AG09309 (cell line): ENCODE measurements at places on chromosomes 12 and 14.

GRCh38 chr12:11823043-11823442 is 173.6 kb downstream of the ETV6 start:
- peak; percentile 87 for DNase-seq

DNA sequence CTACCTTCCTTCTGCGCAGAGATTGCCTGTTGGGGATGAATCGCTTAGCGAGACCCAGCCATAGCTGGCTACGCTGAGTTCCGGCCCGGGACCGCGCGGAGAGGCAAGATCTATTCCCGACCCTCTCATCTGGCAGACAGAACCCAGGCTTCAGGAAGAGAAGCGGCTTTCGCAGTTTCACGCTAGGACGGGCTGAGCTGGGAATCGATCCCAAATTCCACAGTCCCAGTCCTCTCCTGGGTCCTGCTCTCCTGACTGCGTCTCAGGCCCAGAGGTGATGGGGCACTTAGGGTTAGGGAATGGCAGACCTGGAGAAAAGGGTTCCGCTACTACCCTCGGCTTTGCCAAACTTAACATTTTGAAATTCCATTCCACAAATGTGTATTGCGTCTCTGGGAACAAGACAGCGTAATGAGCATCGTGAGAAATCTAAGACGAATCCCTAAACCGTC is 2.8 kb downstream of the PTPN21 start:
- no peak for DNase-seq

GRCh38 chr12:19457561-19457960 is 18.3 kb downstream of the AEBP2 start:
- DNase-seq, result no peak

- no peak for DNase-seq
Measured at GRCh38 chr12:115008929-115009328, 325.0 kb upstream of the TBX3 start.

GRCh38 chr12:89267404-89267803 is 84.9 kb downstream of the DUSP6 start:
- no peak for DNase-seq

DNA sequence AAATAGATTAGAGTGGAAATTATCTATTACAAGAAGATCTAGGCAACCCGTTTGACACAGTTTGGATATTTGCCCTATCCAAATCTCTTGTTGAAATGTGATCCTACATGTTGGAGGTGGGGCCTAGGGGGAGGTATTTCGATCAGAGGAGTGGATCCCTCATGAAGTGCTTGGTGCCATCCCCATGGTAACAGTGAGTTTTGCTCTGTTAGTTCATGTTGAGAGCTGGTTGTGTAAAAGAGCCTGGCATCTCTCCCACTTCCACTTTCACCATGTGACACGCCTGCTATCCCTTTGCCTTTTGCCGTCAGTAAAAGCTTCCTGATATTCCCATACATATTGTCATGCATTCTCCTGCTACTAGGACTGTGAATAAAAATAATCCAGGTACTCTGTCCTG is 66.4 kb upstream of the FLRT2 start:
- no peak for DNase-seq

GRCh38 chr12:21129906-21130305 is 1.1 kb upstream of the SLCO1B1 start:
- no peak for DNase-seq

DNA sequence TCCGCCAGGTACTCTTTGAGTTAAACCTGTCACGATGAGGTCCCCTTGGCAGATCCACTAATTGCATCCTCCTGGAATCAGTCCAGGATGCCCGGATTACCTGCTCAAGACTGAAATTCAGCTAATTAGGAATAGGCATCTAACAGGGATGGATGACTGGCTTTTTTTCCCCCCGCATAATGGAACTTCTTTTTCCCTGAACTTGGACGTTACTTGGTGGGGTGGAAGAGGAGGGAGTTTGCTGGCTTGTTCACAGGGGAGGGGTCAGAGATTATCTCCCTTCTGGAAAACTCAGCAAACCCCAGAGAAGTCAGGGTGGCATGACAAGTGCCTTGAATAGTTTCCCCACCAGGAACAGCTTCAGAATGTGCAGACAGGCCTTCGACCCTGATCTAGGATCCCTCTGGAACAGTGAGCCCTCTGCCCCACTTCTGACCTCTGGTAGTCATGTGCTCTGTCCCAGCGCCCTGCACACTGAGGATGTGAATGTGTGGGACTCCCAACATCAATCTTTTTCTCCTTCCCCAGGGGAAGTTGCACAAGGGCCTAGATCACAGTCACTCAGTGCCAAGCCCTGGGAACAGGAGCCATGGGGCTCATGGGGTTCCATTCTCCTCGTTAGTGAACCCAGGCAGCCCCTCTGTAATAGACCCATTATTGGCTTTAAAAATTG is 142.5 kb downstream of the SMOC1 start:
- no peak for DNase-seq

DNA sequence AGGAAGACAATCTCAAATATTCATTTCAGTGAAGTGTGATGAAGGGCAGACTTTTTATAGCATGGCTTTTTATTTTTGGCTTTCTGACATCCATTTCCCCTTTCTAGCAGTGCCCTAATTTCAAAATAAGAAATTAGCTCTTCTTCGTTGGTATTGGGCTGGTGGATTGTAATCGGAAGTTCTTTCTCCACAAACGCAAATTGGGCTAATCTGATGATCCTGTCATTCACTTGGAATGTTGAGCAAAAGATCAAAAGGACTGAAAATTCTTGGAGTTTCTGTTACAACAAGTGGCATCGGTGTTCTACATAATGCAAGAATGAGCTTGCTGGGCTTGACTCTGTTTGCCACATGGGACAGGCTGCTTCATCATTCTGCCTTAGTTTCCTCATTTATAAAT is 1182.8 kb downstream of the FLRT2 start:
- DNase-seq, result no peak

- no peak for DNase-seq
Measured at GRCh38 chr12:51911788-51912711, 4.7 kb downstream of the ACVRL1 start.

- DNase-seq, result no peak
Measured at GRCh38 chr14:76772300-76773187, 11.3 kb downstream of the VASH1 start.

- DNase-seq, result no peak
Measured at GRCh38 chr12:104680491-104680890, 223.7 kb downstream of the CHST11 start.

- no peak for DNase-seq
Measured at GRCh38 chr14:94769391-94770250, at the start of gene GSC. Gene GSC (minus strand): TSS chr14:94770113. CDS start chr14:94770015, 98 bp downstream.

DNA sequence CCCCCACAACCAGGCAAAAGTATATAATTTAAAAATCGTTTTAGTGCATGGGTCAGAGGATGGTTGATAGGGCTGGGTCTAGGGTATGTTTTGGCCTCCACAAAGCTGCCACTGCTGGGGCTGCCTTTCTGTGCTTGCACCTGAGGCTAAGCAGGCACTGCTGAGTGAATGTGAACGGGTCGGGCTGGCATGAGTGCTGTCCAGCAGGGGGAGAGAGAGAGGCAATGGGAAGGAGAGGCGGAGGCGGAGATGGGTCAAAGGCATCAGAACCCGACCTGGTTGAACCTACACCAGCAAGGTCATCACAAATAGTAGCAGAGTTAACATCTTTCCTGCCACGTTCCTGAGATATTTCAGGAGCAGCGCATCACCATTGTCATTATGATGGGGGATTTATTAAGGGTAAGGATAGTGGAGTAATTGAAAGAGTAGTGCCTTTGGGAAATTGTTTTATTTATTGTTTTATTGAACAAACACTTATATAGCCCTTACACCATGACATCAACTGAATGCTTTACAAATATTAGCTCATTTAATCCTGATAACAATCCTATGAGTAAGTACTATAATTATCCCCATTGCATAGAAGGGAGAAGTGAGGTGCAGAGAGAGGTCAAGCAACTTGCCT is 5.8 kb upstream of the NRXN3 start:
- DNase-seq, result no peak

- no peak for DNase-seq
Measured at GRCh38 chr12:116718655-116719454, 19.0 kb downstream of the SPRING1 start.

- DNase-seq, result no peak
Measured at GRCh38 chr14:103546652-103547454, 15.6 kb downstream of the BAG5 start.

DNA sequence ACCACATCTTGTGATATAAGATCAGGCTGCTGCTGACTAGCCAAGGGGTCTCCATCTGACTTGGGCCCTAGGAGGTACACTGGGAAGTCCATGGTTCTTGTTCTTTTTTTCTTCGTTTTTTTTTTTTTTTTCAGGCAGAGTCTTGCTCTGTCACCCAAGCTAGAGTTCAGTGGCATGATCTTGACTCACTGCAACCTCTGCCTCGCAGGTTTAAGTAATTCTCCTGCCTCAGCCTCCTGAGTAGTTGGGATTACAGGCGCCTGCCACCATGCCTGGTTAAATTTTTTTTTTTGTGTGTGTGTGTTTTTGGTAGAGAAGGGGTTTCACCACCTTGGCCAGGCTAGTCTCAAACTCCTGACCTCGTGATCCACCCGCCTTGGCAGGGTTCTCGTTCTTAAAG is 178.2 kb downstream of the RMST start:
- no peak for DNase-seq

DNA sequence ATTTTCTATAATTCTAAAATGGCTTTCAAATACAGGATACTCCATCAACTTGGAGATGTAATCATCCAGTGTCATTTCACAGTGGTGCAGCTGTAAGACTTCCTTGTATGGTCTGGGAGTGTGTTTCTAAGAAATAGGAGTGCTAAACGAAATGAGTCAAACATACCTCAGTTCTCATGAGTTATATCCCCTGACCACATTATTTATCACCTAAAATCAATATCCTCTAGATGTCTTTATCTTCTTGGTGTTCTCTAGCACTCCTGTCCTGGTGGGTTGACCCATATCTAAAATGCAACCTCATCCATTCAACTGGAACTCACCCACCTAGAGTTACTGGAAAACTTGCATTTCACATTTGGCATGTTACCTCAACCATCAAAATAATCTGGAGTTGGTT is 33.2 kb downstream of the TMEM30B start:
- no peak for DNase-seq

DNA sequence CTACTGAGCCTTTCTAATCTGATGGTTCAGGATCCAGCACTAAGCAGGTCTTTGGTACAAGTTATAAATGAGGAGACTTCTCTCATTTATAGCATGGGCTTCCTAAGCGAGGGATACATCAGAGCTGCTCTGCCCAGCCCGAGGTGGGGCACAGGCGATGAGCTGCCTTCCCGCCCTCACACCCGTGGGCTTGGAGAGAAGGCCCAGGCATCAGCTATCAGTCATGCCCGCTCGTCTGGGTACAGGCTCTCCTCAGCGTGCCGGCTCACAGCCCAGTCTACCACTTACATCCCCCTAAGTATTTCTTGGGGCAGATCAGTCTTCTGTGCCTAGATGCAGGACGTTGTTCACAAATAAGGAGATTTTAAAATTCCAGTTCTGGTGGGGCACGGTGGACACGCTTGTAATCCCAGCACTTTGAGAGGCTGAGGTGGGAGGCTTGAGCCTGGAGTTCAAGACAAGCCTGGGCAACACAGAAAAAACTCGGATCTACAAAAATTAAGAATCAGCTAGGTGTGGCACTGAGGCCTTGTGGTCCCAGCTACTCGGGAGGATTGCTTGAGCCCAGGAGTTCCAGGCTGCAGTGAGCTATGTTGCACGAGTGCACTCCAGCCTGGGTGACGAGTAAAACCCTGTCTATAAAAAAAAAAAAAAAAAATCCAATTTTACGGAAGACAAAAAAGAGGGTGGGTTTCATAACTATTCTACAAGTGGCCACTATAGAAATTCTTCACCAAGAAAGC is 57.0 kb downstream of the CCDC88C start:
- no peak for DNase-seq

GRCh38 chr14:74140374-74140850 is 55.7 kb downstream of the LIN52 start:
- no peak for DNase-seq

- DNase-seq, result no peak
Measured at GRCh38 chr14:64919618-64920017, 5.4 kb downstream of the CHURC1 start.

- DNase-seq, result no peak
Measured at GRCh38 chr12:55051197-55051947, 31.6 kb downstream of the NEUROD4 start.

GRCh38 chr14:102838501-102838900 is 61.3 kb downstream of the TRAF3 start:
- no peak for DNase-seq

DNA sequence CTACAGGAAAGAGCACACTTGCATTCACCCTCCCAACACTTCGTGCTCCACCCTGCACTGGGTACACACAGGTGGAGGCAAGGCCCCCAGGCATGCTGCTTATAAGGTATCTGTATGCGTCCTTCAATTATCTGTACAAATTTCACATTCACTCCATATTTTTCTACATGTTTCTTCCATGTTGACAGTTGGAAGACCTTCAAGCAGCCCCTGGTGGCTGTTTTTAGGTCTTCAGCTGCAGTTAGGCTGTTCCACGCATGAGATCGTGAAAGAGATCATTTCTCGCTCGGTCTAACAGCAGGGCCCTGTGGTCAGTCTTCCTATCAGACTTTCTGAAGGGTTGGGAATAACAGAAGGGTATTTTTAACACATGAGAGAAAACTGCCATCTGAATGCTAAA is 47.1 kb downstream of the PLXNC1 start:
- DNase-seq, result no peak

DNA sequence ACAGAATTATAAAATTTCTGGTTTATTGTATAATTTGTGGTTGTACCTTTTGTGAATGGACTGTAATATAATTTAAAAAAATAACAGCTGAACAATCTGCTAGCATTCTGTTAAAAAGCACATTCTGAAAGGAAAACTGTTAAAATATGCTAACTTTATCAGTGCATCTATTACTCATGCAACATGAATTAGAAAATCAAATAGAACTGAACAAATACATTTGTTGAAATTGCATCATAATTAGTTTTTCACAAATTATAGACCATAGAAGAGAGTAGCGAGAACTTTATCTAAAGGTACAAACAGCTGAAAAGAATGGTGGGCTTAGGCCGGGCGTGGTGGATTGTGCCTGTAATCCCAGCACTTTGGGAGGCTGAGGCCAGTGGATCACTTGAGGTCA is 33.0 kb downstream of the PTPN21 start:
- DNase-seq, result peak; percentile 7

DNA sequence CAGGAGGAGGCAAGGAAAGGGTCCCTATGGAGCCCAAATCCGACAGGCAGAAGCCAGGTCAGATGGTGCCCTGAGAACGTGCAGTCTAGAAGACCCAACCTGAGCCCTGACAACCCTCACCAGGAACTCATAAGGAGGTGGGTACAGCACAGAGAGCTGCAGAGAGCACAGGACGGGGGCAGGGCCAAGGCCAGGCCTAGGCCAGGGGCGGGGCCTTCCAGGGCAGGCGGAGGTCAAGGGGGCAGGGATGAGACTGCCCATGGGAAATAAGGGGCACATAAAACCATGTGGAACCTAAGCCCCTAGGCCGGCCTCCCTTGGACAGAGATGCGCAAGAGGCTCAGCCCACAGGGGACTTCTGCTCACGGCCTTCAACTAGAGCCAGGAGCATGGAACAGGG is 45.1 kb downstream of the SSH1 start:
- no peak for DNase-seq

- DNase-seq, result no peak
Measured at GRCh38 chr14:34883954-34884353, 8.8 kb upstream of the BAZ1A start.
